CD4-positive, alpha-beta T cell treated with Interleukin-6 at 100 ng/mL for 8 hours (primary cell): ENCODE measurements at places on chromosomes 2 and 18.

DNA sequence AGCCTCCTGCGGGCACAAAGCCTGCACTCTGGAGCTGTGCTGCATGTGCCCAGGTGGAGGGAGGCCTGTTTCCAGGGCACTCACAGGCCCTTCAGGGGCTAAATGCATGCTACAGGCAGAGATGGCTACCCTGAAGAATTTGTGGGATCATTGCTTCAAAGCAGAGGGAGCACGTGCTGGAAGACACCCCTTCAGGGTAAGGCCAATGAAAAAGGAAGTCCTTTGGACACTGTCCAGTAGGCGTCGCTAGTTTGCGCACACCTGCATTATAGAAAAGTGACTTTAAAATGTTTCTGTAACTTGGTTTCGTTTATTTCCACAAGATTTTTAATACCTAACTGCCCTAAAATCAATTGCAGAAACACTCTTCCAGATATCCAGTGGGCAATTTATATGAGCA lies 325.3 kb downstream of the ZNF516 start:
- DNase-seq = no peak

GRCh38 chr2:232838406-232838874 lies 31.6 kb upstream of the SNORC start:
- DNase-seq = peak; percentile 73

GRCh38 chr2:46942143-46942526 lies 26.5 kb upstream of the MCFD2 start:
- DNase-seq = peak; percentile 76

DNA sequence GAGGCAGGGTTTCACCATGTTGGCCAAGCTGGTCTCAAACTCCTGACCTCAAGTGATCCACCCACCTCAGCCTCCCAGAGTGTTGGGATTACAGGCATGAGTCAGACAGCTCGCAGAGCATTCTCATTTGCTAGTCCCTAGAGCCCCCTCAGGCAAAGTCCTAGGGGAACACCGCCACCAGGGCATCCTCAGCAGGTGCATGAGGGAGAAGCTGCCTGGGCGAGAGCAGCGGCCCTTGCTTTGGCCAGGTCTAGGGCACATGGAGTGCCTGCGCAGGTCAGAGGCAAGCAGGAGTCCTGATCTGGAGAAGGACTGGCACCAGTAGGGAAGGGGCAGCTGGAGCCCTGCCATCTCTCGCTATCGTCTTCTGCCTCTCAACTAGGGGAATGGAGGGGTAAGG lies 32.4 kb downstream of the NGEF start:
- no peak for DNase-seq

DNA sequence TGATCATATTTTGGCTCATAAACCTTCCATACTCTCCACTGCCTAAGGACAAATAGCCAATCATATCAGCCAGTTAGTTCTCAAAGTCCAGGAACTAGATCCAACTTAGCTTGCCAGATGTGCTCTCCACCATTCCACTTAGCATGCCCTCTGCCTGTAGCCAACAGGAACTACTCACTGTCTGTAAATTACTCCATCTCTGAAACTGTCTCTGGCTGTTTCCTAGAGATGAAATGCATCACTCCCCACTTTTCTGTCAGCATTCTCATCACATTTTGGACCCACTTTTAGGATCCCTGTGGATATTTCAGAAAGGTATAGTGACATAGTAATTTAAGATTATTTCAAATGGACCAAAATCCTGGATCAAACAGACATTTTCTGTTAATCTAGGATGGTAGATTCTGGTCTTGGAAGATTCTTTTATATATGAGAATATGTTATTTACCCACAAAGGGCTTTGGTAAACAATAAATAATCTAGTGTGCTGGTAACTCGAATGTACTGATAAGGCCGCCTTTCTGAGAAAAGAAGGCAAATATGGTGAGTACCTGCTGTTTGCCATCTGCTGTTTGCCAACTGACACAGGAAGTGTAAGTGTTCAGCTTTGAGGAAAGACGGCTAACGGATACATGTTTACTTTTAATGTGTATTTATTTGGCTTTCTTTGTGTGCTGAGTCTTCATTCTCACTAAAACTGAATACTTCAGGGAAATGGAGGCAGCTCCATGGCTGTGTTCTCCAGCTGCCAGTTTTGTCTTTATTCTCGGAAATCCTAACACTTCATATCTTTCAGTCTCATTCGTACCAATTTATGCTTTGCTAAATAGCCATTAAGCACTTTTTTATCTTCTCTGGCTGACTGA lies 79.5 kb downstream of the EVA1A start:
- DNase-seq = no peak

- no peak for DNase-seq
These were observed 35.2 kb upstream of the TEX51 start for GRCh38 chr2:126863336-126864015.

DNA sequence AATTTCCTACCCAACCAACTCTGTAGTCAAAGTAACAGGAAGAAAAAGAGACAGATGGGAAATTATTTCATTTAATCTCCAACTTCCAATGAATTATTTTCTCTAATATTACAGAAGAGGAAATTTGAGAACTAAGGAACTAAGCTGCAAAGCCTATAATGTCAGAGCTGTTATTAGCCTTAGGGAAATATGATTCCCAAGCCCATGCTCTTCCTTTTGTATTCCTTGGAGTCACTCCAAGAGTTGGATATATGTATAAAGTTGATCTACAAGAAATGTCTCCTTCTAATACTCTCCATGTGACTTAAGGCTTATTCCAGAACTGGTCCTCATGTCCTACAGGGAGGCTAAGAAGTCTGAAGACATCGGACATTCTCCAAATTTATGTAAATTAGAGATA lies 31.6 kb upstream of the VWC2L start:
- no peak for DNase-seq

DNA sequence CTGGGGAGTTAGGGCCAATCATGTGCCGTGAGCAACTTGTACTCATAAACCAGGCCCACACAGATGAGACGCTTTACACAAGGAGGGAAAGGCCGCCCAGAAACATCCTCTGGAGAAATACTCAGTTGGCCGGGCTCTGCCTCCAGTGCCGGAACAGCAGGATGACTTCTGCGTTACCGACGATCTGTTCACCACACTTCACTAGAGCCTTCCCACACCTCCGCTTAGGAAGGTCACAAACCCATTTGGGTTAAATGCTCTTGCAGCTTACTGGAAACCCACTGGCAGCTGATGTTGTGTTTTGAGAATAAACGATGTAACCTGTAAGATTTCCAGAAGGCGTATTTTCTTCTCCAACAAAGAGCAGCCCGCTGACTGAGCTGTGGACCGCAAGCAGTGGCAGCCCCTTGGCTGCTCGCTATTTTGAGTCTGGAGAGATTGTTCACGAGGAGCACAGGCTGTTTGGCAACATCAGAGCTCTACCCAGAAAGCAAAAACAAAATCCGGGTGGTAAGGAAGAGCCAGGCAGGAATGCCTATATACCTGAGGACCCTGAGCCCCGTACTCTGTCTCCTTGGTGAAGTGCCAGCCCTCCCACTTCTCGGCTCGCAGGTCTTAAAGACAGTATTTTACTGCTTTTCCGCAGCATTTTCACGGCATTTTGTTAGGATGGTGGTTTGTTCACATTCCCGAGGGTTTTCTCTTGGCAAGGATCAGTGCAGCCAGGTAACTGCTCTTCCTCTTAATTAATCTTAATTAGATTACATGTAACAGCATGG lies 44.0 kb downstream of the COLEC12 start:
- DNase-seq = no peak

GRCh38 chr2:84957771-84958134 lies 13.2 kb upstream of the KCMF1 start:
- DNase-seq = no peak
